Breast epithelium (tissue), 4 donors: ENCODE measurements at places on chromosomes 5 and 9. TPM values are rescaled to one million over a fixed set of nuclear protein-coding genes. Genes with fewer than 3 reads are reported as not detected.

DNA sequence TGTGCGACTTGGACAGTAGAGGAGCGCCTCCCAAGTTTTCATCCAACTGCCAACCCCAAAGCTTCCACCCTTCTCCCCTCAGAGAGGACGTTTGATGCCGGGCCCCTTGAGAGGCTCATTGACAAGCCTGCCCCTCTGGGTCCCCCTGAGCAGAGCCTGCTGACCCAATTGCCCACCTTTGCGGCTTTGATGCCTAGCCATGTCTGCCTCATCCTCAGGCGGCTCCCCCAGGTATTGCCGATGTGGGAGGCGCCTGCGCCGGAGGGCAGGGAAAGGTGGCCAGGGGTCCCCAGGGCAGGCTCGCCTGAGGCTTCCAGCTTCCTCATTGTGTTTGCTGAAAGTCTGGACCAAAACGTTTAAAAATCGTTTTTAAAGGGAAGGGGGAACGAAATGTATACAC lies 1.4 kb downstream of the ODF2 start:
- no peaks in the 10 kb centered on the region for H3K27me3 ChIP-seq
- H3K27ac ChIP-seq, result no peak overlapping the region
- H3K4me3 ChIP-seq, result peak overlapping the region; percentile 83
- H3K4me1 ChIP-seq, result peaks cover 7% of the 10 kb centered on the region
- no peak for DNase-seq

DNA sequence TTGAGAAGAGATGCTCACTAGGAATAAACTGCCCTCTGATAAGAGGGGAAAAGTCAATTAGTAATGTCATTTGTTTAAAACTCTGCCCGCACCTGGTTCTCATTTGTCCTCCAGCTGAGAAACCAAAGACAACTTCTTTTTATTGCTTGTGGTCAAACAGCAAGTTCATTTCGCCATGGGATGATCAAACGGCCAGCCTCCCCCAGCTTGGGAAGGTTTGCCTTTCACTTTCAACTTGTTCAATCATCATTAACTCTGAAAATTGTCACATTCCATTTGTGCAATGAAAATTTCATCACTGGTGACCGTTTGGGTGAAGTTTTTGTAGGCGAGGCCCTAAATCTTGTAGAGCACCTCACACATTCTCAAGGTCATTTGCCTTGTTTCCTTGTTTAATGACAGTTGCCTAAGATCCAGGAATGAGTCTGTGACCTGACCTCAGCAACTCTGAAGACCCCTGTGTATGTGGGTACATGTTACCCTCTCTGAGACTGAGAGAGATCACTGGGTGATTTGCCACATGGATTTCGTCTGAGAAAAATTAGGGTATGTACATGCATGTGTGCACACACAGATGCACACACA lies 117.7 kb downstream of the MARCHF3 start:
- H3K27me3 ChIP-seq, result no peaks in the 10 kb centered on the region
- DNase-seq, result no peak
- no peak overlapping the region for H3K4me3 ChIP-seq
- no peak overlapping the region for H3K27ac ChIP-seq

DNA sequence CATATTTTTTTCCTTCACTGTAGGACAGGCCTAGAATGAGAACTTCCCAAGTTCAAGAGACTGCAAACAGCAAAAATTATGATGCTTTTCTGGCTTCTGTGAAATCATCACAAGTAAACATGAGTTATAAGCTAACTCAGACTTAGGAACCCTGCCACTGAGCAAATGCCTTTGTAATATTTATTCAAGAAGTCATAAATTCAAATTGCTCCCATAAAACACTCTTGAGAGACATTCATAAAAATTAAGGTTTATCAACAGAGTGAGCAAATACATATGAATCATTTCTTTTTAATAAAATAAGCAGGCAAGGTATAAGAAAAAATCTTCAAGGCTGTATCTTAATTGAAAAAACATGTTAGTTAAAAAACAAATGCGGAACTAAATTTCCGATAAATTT lies 124.2 kb downstream of the GNA14 start:
- H3K27ac ChIP-seq, result no peak overlapping the region
- no peak overlapping the region for H3K4me3 ChIP-seq
- H3K36me3 ChIP-seq, result no peaks in the 10 kb centered on the region
- DNase-seq, result no peak
- no peaks in the 10 kb centered on the region for H3K27me3 ChIP-seq

- no peaks in the 10 kb centered on the region for H3K36me3 ChIP-seq
- peak within 1 kb of the TSS; percentile 84 for H3K27ac ChIP-seq
- H3K27me3 ChIP-seq, result no peaks in the 10 kb centered on the region
Measured at GRCh38 chr9:133991964-133992779, at the start of gene VAV2. VAV2 (minus strand) TSS chr9:133992324; CDS start chr9:133992278, 46 bp downstream.

GRCh38 chr9:2677915-2678889 lies 39.1 kb upstream of the KCNV2 start:
- no peaks in the 10 kb centered on the region for H3K36me3 ChIP-seq
- no peak overlapping the region for H3K27ac ChIP-seq
- H3K4me1 ChIP-seq, result no peaks in the 10 kb centered on the region

GRCh38 chr5:18465833-18466681 lies 831.8 kb downstream of the TAF11L14 start:
- no peak for DNase-seq
- no peaks in the 10 kb centered on the region for H3K27me3 ChIP-seq
- no peak overlapping the region for H3K4me3 ChIP-seq
- H3K27ac ChIP-seq, result no peak overlapping the region

Gene PTPN3
- 4.2 TPM for total RNA-seq

Gene F2RL1
- total RNA-seq, result 0.64 TPM

Gene IL13
- total RNA-seq, result 0.33 TPM

- no peaks in the 10 kb centered on the region for H3K4me1 ChIP-seq
- H3K27ac ChIP-seq, result no peak overlapping the region
- H3K36me3 ChIP-seq, result no peaks in the 10 kb centered on the region
- no peaks in the 10 kb centered on the region for H3K27me3 ChIP-seq
- no peak overlapping the region for H3K4me3 ChIP-seq
Measured at GRCh38 chr5:5705010-5705409, 282.5 kb downstream of the ICE1 start.

- H3K36me3 ChIP-seq, result no peaks in the 10 kb centered on the region
- no peak overlapping the region for H3K27ac ChIP-seq
- H3K27me3 ChIP-seq, result no peaks in the 10 kb centered on the region
- H3K4me1 ChIP-seq, result no peaks in the 10 kb centered on the region
- no peak overlapping the region for H3K4me3 ChIP-seq
Measured at GRCh38 chr5:171648279-171649074, 137.1 kb upstream of the SMIM23 start.

DNA sequence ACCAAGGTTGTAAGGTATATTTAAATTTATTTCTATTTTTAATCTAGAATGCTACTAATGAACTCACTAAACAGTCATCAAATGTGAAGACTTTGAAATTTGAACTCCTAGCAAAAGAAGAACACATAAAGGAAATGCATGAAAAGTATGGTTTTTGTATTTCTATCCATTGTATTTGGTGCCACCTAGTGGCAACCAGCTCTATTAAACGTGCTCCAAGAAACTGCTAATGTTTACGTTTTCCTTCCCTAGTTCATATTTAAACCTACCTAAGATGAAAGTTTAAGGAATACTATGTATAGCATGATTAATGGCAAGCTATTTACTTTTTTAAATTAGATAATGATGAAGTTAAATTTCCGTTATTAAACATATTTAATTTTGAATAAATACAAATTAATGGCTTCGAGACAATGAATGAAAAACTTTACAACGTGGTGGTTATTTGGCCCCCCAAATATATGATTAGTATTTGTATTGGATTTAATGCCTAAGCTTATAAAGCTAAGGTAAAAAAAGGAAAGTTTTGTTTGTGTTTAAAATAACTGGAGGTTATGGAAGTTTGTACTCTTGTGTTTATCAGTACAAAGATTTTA lies 115.9 kb upstream of the SH3GL2 start:
- no peaks in the 10 kb centered on the region for H3K36me3 ChIP-seq
- H3K27ac ChIP-seq, result no peak overlapping the region
- H3K4me1 ChIP-seq, result no peaks in the 10 kb centered on the region
- H3K27me3 ChIP-seq, result no peaks in the 10 kb centered on the region

DNA sequence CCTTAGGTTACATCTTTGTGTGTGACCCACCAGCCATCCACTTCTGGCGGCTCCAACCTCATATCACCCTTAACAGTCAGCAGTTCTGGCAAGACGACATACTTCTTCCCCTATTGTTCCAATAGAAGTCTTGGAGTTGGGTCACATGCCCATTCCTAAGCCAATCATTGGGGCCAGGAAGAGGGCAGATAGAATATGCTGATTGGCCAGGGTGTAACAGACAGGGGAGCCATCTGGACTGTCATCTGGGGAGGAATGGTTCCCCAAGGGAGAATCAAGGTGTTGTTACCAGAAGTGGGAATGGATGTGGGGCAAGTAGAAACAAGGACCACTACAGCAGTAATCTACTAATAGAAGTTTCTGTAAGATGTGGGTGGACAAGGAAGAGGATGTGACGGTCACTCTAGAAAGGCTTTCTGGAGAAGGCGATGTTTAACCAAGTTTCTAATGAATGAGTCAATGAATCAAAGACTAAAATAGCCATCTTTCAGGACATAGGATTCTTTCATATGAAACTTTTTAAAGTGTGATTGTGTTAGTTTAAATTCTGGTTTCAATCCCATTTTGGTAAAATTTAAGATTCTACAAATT lies 200.4 kb downstream of the ARHGAP26 start:
- no peaks in the 10 kb centered on the region for H3K36me3 ChIP-seq
- no peaks in the 10 kb centered on the region for H3K27me3 ChIP-seq
- H3K4me3 ChIP-seq, result no peak overlapping the region

DNA sequence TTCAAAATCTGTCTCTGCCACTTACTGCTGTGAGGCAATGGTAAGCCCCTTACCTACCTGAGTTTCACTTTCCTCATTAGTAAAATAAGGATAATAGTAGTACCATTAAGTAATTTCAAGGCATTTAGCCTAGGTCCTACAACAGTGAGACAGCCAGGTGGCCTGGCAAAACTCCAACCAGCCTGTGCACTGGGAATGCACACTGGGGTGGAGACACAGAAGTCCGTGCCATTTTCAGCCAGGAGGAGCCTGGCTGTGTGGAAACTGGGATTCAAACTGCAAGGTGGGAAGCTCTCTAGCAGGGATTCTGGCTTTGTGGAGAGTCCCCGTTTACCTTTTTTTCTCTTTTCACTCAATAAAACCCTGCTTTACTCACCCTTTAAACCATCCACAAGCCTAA lies 630.4 kb downstream of the PRELID2 start:
- no peaks in the 10 kb centered on the region for H3K4me1 ChIP-seq
- no peak overlapping the region for H3K27ac ChIP-seq
- no peak for DNase-seq
- no peak overlapping the region for H3K4me3 ChIP-seq
- no peaks in the 10 kb centered on the region for H3K36me3 ChIP-seq

DNA sequence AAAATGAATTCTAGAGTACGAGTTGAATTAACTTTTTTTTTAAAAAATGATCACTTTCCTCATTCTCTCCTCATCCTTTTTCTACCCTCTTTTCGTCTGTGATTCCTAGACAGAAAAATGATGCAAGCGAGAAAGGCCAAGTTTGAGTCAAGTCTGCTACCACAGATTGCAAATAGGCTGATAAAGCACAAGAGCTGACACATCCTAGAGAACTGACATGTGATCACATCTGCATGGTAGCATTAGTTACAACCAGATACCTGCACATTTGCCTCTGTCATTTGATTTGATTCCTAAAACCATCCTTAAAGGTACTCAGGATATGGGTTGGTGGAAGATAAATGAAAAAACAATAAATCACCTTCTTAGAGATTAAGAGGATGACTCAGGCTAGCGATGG lies 225.4 kb upstream of the PPP1R2B start:
- H3K27ac ChIP-seq, result no peak overlapping the region
- no peaks in the 10 kb centered on the region for H3K36me3 ChIP-seq
- H3K4me3 ChIP-seq, result no peak overlapping the region
- no peaks in the 10 kb centered on the region for H3K27me3 ChIP-seq
- DNase-seq, result no peak

DNA sequence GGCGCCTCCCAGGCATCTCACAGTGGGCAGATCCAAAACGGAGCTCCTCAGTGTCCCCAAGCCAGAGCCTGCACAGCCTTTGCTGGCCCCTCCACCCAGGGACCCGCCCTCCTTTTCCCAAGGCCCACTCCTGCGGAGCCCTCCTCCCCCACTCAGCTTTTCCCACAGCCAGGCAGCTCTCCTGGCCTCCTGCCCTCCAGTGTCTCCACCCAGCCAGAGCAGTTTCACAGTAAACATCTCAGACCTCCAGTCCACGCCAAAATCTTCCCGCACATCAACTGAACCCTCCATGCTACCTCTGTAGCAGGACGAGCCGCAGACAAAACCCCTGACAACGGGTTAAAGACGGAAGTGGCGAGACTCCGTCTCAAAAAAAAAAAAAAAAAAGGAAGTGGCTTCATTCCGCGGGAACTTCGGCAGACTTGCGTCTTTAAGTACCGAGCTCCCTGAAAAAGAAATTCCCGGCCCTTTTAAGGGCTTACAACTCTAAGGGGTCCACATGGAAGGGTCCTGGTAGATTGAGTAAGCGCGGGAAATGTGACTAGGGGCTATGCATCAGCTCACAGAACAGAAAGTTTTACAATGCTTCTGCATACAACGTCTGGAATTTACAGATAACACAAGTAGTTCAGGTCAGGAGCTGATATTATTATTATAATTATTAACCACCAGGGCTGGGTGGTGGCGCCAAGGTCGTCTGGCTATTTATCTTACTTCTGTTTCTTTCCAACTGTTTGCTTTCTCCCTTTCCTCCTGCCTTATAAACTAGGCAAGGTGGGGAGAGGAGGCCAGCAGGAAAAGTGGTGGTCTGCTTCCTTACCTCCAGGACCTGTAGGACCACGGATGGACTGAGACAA lies 11.4 kb upstream of the GRIN1 start:
- peak overlapping the region; percentile 28 for H3K4me3 ChIP-seq
- no peak for DNase-seq
- no peaks in the 10 kb centered on the region for H3K36me3 ChIP-seq
- H3K4me1 ChIP-seq, result peaks cover 13% of the 10 kb centered on the region
- peak overlapping the region; percentile 75 for H3K27ac ChIP-seq

DNA sequence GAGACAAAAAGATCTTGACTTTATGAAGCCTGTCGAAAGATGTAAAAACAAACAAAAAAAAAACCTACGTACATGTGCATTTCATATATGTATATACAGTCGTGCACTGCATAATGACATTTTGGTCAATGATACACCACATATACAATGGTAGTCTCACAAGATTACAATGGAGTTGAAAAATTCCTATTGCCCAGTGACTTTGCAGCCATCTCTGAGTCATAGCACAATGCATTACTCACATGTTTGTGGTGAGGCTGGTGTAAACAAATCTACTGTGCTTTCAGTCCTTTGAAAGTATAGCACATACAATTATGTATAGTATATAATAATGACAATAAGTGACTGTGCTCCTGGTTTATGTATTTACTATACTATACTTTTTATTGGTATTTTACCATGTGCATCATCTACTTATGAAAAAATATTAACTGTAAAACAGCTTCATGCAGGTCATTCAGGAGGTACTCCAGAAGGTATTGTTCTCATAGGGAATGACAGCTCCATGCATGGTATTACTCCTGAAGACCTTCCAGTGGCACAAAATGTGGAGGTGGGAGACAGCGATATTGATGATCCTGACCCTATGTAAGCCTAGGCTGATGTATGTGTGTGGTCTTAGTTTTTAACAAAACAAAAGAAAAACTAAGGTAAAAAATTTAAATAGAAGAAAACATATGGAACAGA lies 73.7 kb upstream of the FST start:
- no peak overlapping the region for H3K27ac ChIP-seq
- H3K4me3 ChIP-seq, result no peak overlapping the region
- H3K36me3 ChIP-seq, result no peaks in the 10 kb centered on the region
